Common myeloid progenitor, CD34-positive (primary cell): ENCODE measurements at places on chromosomes 11 and 22.
A peak's percentile ranks its signal among the peaks of the same experiment; 100 is the strongest.

- DNase-seq = no peak
Measured at GRCh38 chr11:42528911-42529310, 782.9 kb upstream of the API5 start.

GRCh38 chr11:113408887-113409286 is 21.3 kb downstream of the ANKK1 start:
- DNase-seq = no peak

DNA sequence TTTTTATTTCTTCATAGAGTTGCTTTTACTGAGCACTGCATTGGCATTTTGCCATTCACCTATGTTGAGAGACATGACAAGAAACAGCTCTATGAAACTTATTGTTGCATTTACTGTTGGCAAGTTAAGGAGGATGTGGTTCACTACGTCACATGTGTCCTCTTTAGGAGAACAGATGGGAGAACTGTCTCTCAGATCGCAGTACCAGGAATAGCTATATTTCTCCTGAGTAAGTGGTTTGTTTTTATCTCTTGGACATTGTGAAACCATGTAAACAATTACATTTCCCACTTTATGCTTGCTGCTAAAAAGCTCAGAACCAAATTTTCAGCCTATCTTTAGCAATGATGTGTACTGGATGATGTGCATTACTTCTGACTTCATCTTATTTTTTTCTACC is 34.8 kb upstream of the PSMA1 start:
- DNase-seq = peak; percentile 59

DNA sequence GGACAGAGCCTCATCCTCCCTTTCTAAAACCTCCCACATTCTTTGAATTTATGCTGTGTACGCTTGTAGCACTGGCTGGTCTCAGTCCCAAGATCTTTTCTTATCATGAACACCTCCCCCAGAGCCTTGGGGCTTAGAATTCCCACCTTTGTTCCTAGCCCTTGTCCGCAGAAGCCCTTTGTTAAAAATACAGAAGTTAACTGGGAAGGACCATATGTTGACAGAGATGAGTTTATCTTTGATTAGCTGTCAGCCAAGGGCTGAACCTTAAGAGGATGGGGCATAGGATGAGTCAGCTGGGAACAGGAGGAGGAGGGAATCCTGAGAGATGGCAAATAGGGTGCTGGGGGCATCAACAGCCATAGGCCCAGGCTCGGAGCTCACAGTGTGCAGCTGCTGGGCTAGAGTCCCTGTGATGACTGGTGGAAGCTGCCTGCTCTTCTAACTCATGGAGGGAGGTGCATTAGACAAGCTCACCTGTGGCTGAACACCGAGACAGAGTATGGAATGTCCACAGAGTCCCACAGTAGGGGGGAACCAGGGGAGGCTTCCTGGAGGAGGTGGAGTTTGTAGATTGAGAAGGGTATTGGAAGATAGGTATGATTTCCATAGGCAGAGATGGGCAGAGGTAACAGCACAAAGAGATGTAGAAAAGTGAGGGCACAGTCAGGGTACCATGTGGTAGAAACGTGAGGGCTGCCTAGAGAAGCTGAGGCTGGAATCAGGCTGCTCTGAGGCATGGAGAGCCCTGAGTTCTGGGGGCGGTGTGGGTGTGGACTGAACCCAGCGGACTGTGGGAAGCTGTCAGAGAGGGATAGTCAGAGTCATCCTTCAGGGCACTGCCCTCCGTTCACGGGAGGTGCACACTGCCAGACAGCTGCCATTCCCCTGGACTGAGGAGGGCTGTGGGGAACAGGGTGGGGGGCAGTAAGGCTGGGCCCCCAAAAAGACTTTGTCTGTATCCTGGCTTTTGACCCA is 9.9 kb downstream of the MICAL2 start:
- no peak for DNase-seq

- no peak for DNase-seq
Measured at GRCh38 chr11:133692126-133692934, 153.0 kb downstream of the SPATA19 start.

DNA sequence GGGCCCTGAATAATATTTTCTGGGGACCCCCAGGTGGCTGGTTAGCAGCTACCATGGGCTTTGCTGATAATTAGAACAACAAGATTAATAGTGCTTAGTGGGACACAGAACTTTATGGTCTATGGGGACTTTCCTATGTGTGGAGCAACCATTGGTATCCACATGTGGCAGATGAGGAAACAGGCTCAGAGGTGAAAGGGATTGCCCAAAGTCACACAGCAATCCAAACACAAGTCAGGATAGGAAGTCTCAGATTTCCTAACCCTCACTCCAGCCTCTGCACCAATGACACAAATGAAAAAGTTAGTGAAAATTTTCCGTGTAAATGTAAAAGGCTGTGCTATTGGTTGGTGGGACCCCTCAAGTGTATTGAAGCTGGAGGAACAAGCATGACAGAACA is 15.3 kb upstream of the SLCO2B1 start:
- no peak for DNase-seq

DNA sequence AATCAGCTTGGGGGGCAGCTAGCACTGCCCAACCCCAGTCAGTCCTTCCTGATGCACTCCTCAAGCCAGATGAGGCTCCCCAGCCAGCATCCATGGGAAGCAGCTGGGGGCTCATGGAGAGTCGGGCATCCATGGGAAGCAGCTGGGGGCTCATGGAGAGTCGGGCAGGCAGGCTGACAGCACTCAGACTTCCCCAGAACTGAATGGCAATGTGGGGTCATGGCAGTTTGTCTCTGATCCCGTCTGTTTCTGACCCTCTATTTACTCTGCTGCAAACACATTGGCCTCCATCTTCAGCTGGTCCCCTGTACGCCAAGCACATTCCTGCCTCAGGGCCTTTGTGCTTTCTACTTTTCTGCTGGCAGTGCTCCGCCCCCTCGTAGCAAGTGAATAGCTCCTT is 314.8 kb downstream of the NTM start:
- no peak for DNase-seq

DNA sequence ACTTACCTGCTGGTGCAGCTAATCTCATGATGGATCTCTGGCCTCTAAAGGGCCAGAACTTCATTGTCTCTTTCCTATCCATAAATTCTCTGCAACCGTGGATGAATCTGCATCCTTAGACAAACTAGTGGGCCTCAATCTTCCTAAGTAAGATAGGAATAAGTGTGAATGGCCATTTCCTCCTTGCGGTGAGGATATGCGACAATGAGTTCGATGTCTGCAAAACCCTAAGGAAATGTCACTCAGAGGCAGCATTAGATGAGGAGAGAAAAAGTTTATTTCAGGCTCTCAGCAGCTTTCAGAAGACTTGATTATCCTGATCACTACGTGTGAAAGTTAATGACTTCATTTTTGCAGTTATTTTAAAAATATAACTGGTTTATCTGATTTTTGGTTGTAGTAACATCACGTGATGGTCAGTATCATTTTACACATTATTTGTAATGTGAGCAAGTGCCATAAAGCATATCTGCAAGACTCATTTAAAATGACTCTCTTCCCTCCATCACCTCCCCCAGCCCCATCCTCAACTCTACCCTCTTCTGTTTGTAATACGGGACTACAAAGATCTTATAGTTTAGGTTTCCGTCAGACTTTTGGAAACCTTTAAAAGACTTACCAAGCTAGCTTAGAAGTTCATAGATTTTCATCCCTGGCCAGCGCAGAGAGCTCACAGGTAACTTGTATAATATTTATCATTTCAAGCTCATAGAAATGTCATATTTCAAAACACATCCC is 10.2 kb downstream of the GRAP2 start:
- no peak for DNase-seq

DNA sequence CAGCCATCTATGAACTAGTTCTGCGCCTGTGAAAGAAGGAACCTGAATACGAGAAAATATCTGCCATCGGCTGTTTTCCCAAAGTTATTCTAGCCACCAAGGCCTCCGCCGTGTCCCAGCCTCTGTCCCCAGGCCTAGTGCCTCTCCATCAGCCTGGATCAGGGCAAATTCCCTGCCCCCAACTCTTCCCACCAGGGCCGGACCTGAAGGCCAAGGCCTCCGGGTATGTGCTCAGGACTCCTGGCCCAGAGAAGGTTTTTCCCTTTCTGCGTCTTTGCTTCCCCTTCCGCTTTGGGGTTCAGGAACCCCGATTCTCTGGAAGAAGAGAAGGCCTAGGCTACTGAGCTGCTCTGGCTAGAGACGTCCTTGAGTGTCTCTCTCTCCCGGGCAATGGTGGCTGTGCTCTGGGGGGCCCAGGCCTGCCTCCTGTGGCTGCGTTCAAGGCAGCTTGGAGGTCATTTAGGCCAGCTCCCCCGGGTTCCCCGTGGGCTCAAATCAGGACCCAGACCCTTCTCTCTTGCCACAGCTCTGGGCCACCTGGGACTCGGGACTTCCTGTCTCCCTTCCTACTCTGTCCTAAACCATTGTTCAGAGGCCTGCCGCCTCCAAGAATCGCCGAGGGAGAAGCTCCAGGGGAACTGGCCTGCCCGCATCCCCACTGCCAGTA is 1.6 kb downstream of the ALX4 start:
- no peak for DNase-seq

- no peak for DNase-seq
Measured at GRCh38 chr11:57764566-57764965, 3.0 kb downstream of the CTNND1 start.

- DNase-seq = peak; percentile 97
Measured at GRCh38 chr22:49838771-49839717, 11.4 kb upstream of the BRD1 start.

DNA sequence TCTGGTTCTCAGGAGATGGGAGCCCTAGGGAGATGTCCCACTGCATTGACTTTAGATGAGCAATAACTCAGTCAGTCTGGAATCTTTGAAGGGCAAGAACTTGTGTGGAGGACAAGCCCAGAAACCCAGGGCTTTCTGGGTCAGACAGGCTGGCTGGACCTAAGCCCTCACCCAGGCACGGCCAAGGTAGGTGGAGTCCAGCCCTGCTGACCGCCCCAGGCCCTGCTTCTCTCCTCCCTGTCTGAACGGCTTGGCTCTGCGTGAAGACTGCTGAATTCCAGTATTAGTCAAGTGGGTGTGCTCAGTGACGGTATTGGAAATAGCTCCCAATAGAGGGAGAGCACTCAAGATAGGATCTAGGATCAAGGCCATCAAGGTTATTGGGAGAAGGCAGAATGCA is 6.1 kb downstream of the CXCR5 start:
- no peak for DNase-seq

DNA sequence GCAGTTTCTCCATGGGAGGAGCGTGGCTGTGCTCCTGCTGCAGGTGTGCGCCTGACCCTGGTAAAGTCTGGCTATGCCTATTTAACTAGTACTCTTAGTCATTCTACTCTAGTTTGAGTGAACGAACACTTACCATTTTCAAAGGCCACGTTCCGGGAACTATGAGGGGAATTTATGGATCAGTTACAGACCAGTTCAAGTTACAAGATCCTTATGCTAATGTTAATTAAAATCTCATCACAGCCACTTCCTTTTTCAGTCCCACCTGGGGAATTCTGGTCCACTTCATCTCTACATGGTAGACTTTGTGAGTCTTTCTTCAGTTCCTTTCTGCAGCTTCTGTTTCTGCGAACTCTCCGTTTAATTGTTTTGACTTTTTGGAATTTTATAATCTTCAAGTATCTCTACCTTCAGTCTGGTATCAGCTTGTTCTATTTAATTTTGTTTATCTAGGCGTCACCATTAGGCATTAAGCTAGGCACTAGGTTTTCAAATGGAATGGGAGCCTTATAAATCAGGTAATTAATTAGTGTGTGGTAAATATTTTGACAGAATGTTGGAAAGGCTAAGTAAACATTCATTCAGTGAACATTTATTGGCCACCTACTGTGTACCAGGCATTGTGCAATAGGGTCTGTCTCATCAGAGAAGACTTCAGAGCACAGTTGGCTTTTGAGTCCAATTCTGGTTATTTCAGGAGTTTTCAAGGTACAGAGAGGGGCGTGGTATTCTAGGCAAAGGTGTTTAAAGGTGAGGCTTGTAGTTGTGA is 78.9 kb downstream of the GRK3 start:
- DNase-seq = no peak

DNA sequence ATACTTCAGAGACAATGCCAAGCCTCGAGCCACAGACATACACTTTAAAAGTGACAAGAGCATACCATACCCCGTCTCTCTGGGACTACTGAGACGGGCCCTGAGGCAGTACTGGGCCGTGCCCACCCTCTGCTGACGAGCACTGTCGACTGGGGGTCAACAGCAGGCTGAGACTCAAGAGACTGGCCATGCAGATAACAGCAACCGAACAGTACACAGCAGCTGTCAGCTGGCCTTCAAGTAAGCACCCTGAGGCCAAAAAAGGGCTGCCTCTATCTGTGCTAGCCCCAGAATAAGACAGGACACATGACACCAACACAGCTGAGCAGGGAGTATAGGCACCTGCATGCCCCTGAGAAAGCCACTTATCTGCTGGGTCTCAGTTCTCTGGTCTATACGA is 18.9 kb upstream of the TMEM121B start:
- no peak for DNase-seq

DNA sequence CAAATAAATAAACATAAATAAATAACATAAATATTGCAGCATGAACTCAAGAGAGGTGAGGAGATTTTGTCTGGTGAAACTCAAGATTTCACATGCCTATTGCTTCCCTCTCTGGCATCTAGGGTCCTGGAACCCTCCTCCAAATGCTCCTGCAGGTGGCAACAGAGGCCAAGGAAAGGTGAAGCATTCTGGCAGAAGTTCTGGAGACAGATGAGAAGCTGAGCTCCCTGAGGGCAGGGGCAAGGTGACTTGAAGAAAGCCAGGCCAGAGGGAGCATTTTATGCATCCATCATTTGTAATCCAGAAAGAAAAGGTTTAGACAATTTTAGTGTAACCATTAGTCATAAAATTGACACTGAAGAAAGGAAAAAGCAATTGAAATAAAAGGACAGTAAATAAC is 64.9 kb downstream of the ENDOD1 start:
- DNase-seq = peak; percentile 87

GRCh38 chr11:74731301-74732094 is at the start of gene CHRDL2:
Gene CHRDL2, minus strand, starts transcription at chr11:74731426. Its CDS starts 538 bp downstream, at chr11:74730888.
- peak; percentile 46 for DNase-seq

GRCh38 chr11:2673871-2674471 is 25.8 kb downstream of the KCNQ1OT1 start:
- DNase-seq = no peak

GRCh38 chr11:12108875-12109453 is 1.4 kb upstream of the MICAL2 start:
- no peak for DNase-seq

- peak; percentile 85 for DNase-seq
Measured at GRCh38 chr11:2825889-2826678, 59.5 kb downstream of the CDKN1C start.

- no peak for DNase-seq
Measured at GRCh38 chr22:27941143-27941542, 22.1 kb upstream of the PITPNB start.

DNA sequence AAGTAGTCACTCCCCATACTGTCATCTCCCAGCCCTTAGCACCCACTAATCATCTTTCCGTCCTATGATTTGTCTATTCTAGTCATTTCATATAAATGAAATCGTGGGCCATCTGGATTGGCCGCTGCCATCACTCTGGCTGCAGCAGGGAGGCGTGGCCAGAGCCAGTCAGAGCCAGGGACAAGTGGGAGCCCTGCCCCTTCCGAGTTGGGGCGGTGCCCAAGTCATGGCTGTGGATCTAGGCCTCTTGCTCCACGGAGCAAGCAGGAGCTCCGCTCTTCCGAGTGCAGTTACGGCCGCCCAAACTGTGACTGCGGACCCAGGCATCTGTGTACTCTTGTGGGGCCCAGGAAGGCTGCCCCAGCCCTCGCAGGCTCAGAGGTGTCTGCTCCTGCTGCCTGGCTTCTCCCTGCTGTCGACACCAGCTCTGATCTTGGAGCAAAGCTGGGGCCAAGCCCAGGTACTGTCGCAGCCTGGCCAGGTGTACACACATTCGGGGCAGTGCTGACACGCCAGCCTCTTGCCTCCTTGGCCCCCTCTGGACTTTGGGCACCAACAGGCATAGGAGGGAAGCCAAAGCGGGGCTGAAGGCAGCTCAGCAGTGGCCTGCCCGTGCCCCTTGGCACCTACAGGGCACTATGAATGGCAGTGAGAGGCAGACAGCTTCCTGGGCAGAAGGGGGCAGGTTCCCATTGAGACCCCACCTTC is 8.4 kb downstream of the MRPL48 start:
- DNase-seq = no peak
